ENCODE measurements at places on chromosomes 4 and X. TPM values are rescaled to one million over a fixed set of nuclear protein-coding genes. Genes with fewer than 3 reads are reported as not detected.

The PRRG3 gene
- not detected for total RNA-seq

The RNF128 gene
- total RNA-seq, result not detected

The EOLA1 gene
- 23.2 TPM for total RNA-seq

The SORCS2 gene
- under 0.01 TPM for total RNA-seq

The BRS3 gene
- total RNA-seq, result not detected

The CITED1 gene
- total RNA-seq, result not detected

The PLP2 gene
- 45.5 TPM for total RNA-seq

The CDS1 gene
- under 0.01 TPM for total RNA-seq
